ENCODE measurements at places on chromosomes 6 and 20.

DNA sequence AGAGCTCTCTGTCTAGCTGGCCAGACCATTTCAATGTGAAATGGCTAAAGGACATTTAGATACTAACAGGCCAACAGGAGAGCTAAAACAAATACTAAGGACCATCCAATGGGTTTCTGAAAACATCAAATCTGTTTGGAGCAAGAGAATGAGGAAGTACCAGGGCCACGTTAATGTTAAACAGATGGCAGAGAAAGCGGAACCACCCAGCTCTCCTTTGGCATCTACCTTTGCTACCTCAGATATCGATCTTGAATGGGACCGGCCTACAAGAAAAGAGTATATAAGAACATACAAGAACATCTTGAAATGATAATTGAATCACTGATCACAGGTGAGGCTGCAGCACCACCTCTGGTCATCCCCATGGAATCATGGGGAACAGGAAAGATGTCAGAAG, 31.8 kb downstream of the KCNK5 start:
- DNase-seq: no peak

DNA sequence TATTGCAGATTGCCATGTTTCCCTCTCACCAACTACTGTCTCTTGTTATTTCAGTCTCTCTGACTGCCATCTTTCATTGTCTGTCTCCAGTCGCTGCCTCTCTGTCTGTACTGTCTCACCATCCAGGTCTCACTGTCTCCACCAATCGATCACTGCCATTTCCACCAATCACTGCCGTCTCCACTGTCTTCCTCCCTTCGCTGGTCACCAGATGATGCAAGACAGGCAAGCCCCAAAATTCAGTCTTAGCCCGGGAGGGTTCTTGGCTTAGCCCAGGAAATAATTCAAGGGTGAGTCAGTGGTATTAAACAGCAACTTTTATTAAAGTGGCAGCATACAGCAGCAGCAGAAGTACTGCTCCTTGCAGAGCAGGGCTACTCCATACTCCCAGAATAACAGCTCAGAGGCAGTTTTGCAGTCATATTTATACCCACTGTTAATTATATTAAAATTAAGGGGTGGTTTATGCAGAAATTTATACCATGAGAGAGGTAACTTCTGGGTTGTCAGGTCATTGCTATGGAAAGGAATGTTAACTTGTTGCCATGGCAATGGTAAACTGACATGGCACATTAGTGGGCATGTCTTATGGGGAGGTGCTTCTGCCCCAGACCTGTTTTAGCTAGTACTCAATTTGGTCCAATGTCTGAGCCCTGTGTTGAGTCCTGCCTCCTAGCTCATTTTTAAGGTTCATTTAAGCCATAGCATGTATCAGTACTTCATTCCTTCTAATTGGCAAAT, 23.0 kb upstream of the ECHDC1 start:
- DNase-seq: peak; percentile 95

- DNase-seq: no peak
These were observed 3.3 kb downstream of the ARHGAP40 start for GRCh38 chr20:38604873-38605303.

DNA sequence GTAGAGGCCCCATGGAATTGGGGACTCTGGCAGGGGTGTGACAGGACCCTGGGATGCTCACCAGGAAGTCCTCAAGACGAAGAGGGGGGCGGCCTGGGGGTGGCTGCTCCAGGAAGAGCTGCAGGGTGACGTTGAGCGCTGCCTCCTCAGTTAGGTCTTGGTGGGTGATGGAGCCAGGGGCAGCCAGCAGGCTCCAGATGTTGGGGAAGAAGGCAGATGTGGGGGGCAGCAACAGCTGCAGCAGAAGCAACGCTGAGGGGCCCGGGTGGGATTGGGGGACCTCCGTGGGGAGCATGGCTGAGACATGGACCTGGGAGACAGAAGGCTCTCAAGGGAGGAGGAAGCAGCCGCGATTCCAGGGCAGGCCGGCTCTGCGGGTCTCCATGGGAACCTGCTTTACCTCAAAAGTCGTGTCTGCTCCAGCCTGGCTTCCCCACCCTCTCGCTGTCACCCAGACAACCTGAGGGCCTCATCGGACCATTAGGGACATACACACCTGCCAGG, 591 bp downstream of the VWA7 start:
- no peak for DNase-seq

- no peak for DNase-seq
These were observed 3.1 kb downstream of the COL11A2 start for GRCh38 chr6:33189164-33189563.

All from fibroblast of gingiva (primary cell).